Foreskin keratinocyte (primary cell): ENCODE measurements at places on chromosomes 5 and 9.

DNA sequence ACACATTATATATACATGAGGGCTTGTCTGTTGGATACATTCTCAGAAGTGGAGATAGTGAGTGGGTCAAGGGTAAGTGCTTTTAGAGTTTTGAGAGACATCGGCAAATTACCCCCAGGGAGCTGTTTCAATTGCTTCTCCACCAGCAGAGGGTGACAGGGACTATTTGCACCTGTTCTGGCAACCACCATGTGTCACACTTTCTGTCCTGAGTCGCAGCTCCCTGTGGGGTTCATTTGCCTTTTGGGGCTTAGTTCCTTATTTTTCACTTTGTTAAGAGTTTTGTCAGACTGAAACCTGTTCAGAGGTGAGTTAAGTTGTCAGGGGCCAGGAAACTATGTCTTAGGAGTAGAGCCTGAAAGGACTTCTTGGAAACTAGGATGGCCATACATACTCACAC lies 20.1 kb upstream of the SLC36A1 start:
- DNase-seq = no peak

DNA sequence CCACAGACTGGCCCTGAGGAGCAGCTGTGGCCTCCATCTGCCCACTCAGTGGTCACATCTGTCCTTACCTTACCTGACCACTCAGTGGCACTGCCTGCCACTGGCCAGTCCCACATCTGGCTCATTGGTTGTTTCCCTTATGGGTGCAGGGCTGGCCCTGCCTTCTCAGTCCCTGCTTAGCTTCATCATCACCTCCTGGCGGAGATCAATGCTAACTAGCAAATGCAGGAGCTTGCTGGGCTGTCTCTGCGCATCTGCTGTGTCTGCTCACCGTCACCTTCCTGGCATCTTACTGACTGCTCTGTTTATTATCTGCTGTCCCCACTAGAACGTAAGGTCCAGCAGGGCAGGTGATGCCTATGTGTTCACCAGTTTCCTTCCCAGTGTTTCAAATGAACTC lies 356.9 kb downstream of the SEMA5A start:
- no peak for DNase-seq

GRCh38 chr5:131795879-131796792 lies 681 bp downstream of the FNIP1 start:
- DNase-seq = peak; percentile 46

- peak; percentile 54 for DNase-seq
Observed at GRCh38 chr5:134738963-134739661, 764 bp downstream of the CAMLG start.

GRCh38 chr5:159216454-159216853 lies 7.1 kb upstream of the RNF145 start:
- DNase-seq = no peak

DNA sequence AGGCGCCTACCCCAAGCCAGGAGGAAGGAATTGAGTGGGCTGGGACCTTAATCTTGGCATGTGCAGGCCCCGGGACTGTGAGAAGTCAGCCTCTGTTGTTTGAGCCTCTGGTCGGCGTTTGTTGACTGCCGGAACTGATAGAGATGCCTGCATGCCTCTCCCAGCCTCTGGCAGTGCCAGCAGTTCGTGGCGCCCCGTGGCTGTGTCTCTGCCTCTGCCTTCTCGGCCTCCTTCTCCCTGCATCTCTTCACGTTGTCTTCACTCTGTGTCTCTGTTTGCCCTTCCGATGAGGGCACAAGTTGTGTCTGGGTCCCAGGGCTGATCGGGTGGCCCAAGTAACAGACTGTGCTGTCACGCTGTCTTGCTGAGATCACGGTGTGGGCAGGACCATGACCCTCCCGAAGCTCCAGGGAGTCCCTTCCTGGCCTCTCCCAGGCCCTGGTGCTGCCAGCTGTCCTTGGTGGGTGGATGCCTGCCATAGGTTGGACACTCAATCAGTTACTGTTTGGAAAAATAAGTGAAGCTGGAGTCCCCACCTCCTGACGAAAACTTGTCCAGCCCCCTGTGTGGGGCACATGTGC lies 133.5 kb upstream of the LPCAT1 start:
- no peak for DNase-seq

- no peak for DNase-seq
Observed at GRCh38 chr5:132797651-132798050, 15.5 kb upstream of the SOWAHA start.

DNA sequence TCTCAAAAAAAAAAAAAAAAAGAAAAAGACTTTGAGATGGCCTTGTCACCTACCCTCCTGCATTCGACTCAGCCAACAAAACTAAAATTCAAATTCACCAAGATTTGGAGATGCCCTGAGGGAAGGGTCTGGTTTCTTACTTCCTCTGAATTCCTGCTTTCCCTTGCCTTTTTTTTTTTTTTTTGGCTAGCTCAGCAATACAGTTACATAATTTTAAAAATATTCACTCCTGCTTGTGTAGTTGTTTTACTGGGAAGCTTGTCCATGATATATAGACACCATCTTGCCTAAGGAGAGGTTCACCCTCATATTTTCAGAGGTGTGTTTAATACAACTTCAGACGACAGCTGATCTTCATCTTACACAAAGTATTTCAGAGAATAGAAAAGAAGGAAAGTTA lies 21.3 kb upstream of the SERINC5 start:
- no peak for DNase-seq

DNA sequence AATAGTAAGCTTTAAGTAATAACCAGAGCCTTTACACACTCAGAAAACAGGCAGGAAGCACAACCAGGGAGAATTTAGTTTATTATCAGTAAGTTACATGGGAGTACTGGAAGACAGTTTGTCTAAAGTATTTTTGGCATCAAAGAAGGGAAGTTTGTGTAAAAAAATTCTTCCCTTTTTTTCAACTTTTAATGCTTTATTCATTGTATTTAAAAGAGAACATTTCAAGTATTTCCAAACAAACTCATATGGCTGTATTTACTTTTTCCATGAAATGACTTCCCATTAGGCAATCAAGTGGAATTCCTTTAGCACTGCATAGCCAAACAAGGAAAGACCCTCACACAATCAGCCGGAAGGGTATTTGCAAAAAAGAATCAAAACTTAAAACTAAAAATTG lies 26.7 kb downstream of the RNF145 start:
- no peak for DNase-seq

- no peak for DNase-seq
Observed at GRCh38 chr5:160477266-160477970, 55.8 kb downstream of the PTTG1 start.

DNA sequence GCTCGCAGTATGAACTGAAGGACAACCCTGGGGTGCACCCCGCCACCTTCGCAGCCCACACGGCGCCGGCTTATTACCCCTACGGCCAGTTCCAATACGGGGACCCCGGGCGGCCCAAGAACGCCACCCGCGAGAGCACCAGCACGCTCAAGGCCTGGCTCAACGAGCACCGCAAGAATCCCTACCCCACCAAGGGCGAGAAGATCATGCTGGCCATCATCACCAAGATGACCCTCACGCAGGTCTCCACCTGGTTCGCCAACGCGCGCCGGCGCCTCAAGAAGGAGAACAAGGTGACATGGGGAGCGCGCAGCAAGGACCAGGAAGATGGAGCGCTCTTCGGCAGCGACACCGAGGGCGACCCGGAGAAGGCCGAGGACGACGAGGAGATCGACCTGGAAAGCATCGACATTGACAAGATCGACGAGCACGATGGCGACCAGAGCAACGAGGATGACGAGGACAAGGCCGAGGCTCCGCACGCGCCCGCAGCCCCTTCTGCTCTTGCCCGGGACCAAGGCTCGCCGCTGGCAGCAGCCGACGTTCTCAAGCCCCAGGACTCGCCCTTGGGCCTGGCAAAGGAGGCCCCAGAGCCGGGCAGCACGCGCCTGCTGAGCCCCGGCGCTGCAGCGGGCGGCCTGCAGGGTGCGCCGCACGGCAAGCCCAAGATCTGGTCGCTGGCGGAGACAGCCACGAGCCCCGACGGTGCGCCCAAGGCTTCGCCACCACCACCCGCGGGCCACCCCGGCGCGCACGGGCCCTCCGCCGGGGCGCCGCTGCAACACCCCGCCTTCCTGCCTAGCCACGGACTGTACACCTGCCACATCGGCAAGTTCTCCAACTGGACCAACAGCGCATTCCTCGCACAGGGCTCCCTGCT lies 3.8 kb downstream of the IRX1 start:
- no peak for DNase-seq

DNA sequence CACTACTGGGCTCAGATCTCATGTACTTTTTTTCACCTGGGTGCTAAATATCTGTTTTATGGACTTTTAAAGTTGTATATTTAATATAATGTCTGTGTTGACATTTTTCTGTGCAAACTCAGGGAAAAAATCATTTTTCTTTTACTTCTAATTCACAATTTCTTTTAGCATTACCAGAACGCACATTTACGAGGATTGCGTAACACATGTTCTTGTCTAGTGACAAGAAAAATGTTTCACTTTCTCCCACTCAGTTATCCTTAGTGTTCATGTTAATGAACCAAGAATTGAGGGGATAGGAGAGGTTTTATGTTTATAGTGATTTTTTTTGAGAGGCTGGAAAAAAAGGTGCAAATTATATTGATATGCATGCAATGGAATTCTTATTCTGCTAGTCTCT lies 86.3 kb upstream of the PJA2 start:
- DNase-seq = no peak

- DNase-seq = no peak
Observed at GRCh38 chr5:34688015-34688810, 32.1 kb downstream of the RAI14 start.

DNA sequence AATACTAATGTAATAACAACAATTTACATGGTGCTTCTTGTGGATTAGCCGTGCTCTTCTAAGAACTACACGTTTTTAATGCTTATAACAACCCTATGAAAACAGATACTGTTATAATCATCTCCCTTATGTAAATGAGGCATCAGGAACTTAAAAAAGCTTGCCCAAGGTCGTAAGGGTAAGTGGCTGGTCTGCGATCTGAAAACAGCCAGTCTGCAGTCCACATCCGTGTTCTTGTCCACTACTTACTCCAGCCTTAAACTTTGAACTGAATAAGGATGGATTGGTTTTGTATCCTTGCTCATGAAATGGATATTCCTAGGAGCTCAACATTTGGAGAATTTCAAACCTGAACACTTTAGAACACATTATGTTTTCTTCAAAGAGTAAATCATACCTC lies 26.7 kb downstream of the PAM start:
- no peak for DNase-seq

DNA sequence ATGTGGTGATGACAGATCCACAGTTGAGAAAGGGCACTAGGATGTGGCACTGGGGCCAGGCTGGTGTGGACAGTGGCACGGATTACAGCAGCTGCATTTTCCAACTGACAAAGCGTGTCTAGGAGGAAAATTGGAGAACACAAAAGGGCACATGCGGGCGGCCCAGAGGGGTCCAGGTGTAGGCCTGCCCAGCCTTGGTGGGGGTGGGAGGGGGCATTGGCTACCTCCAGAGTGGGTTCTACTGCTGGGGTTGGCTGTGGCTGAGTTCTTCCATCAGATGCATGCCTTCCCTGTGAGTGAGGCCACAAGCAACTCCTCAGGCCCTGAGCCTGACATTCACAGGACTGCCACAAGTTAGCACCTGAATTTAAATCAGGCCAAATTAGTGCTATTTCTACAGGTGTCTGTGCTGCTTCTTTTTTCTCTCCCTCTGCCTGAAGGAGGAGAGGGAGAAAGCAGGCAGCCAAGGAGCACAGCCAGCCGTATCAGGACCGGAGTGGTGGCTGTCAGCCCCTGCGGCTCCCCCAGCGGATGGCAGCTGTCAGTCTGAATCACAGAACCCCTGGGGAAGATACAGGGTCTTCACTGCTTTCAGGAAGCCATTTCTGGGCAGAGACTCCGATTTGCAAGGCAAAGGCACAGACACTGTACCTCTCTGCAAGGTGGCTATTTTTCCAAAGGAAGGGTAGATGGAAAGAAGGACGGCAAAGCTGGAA lies 464.2 kb downstream of the SPOCK1 start:
- DNase-seq = no peak

- no peak for DNase-seq
Observed at GRCh38 chr9:32360983-32361673, 23.3 kb upstream of the ACO1 start.

DNA sequence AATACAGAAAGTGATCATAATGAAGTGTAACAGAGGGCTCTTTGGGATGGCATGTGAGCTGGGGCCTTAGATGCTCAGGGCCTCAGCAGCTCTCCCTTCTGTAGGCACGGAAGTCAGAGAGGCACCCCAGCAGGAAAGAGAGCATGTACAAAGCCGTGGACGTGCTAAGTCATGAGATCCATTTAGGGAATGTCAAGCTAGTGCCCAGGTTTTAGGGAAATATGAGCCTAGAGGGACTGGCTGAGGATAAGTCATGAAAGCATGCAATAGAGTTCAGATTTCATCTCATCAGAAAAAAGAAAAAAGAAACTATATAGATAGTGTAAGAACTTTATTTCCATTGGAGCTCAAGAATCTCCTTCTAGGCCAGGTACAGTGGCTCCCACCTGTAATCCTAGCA lies 379.5 kb upstream of the KLF4 start:
- DNase-seq = no peak

DNA sequence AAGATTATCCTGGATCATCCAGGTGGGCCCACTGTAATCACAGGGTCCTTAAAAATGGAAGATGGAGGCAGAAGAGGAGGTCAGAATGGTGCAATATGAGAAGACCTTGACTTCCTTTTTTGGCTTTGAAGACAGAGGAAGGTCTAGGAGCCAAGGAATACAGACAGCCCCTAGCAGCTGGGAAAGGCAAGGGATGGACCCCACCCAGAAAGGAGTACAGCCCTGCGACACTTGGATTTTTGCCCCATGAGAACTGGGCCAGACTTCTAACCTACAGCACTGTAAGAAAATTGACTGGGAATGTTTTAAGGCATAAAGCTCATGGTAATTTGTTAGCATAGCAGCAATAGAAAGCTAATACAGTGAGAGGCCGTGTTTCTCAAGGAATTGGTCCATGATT lies 66.9 kb upstream of the LRRTM2 start:
- no peak for DNase-seq

DNA sequence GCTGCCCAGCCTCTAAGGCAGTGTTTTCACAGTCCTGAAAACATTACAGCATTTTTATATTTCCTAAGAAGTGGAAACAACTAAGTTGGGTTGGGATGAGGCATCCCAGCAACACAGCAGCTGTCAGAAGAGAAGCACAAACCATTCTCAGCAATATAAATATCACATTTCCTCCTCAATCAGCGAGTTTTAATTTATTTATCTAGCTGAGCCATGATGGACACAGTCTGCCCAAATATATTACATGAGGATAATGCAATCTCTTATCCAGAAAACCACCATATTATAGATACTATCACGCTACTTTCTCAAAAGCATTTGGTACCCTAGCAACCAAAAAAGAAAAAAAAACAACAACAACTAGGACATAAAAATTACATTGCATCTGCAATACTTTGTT lies 158.5 kb downstream of the FSTL4 start:
- no peak for DNase-seq

DNA sequence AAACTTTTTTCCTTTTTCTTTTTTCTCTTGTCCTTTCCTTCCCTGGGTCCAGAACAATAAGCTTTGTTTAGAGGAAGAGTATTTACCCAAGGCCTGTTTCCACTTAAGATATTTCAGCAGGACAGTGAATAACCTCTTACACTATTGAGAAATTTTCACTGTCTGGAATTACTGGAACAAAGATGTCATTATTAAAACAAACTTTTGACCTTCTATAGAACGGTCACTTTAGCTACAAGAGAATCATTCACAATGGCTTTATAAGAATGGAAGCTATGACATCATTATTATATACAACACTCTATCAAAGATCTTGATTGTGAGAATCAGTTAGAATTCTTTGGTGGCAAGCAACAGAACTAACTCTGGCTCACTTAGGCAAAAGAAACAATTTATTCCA lies 22.0 kb upstream of the ARHGAP26 start:
- DNase-seq = no peak
